ENCODE measurements at places on chromosomes 5 and 9. TPM values are rescaled to one million over a fixed set of nuclear protein-coding genes. Genes with fewer than 3 reads are reported as not detected.

Gene HAVCR2
- total RNA-seq: 0.07 TPM

Gene MTREX
- 101 TPM for total RNA-seq

Gene TNFSF15
- not detected for total RNA-seq

Gene SLC45A2
- not detected for total RNA-seq

Gene MYO10
- 34.9 TPM for total RNA-seq

Gene SELENOP
- 11.4 TPM for total RNA-seq

Gene SLC6A19
- total RNA-seq: not detected

GRCh38 chr5:115738830-115739229 is 77.6 kb downstream of the CDO1 start:
- H3K27me3 ChIP-seq: no peaks in the 10 kb centered on the region
- no peaks in the 10 kb centered on the region for H3K4me1 ChIP-seq
- DNase-seq: no peak
- H3K27ac ChIP-seq: no peak overlapping the region
- no peaks in the 10 kb centered on the region for H3K36me3 ChIP-seq

GRCh38 chr5:155050384-155051019 is 36.9 kb downstream of the KIF4B start:
- no peak overlapping the region for H3K4me3 ChIP-seq
- H3K27me3 ChIP-seq: peaks cover 10% of the 10 kb centered on the region
- DNase-seq: no peak
- H3K27ac ChIP-seq: no peak overlapping the region
- H3K4me1 ChIP-seq: no peaks in the 10 kb centered on the region

DNA sequence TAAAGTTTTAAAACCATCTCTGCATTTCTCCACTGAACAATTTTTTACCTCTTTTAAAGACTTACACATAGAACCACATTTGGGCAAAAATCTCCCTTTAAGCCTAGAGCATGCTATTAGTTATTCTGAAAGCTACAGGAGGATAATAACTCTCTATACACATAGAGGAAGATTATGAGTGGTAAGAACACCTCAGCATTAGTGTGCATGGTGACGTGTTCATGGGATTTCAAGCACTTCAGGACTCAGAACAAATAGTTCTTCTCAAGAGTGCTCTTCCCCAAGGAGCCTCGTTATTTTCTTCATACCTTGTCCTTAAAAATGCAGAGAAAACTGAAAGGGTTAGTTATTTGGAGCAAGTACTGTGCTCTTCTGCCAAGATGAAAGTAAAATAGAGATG is 256.9 kb upstream of the TUSC1 start:
- no peaks in the 10 kb centered on the region for H3K4me1 ChIP-seq
- no peak overlapping the region for H3K27ac ChIP-seq
- H3K27me3 ChIP-seq: no peaks in the 10 kb centered on the region
- no peak overlapping the region for H3K4me3 ChIP-seq
- no peak for DNase-seq

- H3K4me3 ChIP-seq: no peak overlapping the region
- H3K36me3 ChIP-seq: no peaks in the 10 kb centered on the region
- no peaks in the 10 kb centered on the region for H3K4me1 ChIP-seq
- DNase-seq: no peak
These were observed 68.5 kb downstream of the ANKRD31 start for GRCh38 chr5:75168026-75168735.

DNA sequence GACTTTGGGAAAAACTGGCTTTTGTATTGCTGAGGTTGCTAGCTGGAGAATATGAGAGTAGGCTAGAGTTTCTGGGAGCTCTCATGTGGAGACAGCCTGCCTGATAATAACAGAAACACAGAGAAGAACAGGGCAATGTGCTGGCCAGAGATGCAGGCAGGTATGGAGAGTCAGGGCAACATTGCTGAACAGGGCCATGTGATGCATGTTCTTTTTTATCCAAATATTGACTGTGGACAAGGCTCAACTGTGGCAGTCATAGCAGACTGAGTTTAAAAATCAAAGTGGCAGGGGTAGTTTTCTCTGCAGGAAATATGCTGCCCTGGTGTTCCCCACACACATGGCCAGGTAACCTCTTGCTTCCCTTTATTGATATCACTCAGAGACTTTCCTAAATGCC is 381.1 kb downstream of the RASEF start:
- H3K36me3 ChIP-seq: no peaks in the 10 kb centered on the region
- DNase-seq: no peak
- no peaks in the 10 kb centered on the region for H3K4me1 ChIP-seq
- H3K27me3 ChIP-seq: no peaks in the 10 kb centered on the region

DNA sequence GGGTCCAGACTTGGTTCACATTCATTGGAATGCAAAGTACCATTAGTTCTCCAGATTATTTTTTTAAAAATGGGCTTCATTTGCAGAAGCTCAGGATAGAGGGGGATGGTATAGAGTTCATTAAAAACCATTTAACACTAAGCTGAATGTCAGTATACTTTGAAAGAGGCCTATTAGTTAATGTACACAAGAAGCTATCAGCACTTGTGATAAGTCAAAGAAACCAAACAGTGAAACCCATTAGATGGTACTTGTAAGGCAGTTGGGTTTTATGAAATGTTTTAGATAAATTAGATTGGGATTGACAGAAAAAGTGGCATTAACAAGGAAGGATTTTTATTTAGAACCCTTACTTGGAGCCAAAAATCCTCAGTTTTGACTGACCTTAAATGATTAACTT is 229.2 kb upstream of the MPDZ start:
- H3K27me3 ChIP-seq: no peaks in the 10 kb centered on the region
- no peak overlapping the region for H3K27ac ChIP-seq
- DNase-seq: no peak
- H3K36me3 ChIP-seq: no peaks in the 10 kb centered on the region
- no peaks in the 10 kb centered on the region for H3K4me1 ChIP-seq

- no peaks in the 10 kb centered on the region for H3K36me3 ChIP-seq
- H3K27me3 ChIP-seq: no peaks in the 10 kb centered on the region
- DNase-seq: no peak
- no peak overlapping the region for H3K4me3 ChIP-seq
These were observed 16.8 kb upstream of the ATP6V1G1 start for GRCh38 chr9:114570742-114571141.

DNA sequence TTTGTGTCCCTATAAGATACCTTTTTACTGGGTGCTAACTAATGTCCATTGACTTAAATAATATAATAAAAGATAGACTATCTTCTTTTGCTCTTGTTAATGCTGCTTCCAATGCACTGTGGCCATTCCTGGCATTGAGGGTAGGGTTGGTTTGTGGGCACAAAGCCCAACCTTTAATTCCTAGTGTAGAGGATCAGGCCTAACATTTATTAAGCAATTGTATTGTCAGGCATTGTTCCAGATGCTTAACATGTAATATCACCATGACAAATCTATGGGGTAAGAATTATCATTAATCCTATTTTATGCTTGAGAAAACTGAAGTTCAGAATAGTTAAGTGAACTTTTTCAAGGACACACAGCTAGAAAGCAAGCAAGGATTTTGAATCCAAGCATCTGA is 60.4 kb upstream of the GPBP1 start:
- no peaks in the 10 kb centered on the region for H3K36me3 ChIP-seq
- no peaks in the 10 kb centered on the region for H3K27me3 ChIP-seq
- H3K4me1 ChIP-seq: 0 out of 2 replicates have a peak, but pooled peaks cover 4% of the 10 kb centered on the region

DNA sequence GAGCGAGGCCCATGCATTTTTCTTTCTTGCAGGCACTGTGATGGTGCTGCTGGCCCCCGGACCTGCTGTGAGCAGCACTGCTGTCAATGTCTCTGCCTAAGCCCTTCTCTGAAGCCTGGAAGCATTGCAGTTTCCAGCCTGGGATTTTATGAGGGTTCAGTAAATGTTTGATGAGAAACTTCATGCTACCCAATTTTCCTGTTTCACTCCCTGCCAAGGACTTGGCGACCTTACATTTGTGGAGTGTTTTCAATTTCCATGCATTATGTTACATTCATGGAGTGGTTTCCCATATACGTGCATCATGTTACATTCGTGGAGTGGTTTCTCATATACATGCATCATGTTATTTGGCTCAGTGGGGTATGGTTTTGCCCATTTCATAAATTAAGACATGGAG is 90.7 kb upstream of the PTCH1 start:
- H3K36me3 ChIP-seq: no peaks in the 10 kb centered on the region
- no peak for DNase-seq
- H3K27me3 ChIP-seq: peaks cover 3% of the 10 kb centered on the region
- H3K4me1 ChIP-seq: no peaks in the 10 kb centered on the region
- H3K27ac ChIP-seq: no peak overlapping the region
- H3K4me3 ChIP-seq: no peak overlapping the region

DNA sequence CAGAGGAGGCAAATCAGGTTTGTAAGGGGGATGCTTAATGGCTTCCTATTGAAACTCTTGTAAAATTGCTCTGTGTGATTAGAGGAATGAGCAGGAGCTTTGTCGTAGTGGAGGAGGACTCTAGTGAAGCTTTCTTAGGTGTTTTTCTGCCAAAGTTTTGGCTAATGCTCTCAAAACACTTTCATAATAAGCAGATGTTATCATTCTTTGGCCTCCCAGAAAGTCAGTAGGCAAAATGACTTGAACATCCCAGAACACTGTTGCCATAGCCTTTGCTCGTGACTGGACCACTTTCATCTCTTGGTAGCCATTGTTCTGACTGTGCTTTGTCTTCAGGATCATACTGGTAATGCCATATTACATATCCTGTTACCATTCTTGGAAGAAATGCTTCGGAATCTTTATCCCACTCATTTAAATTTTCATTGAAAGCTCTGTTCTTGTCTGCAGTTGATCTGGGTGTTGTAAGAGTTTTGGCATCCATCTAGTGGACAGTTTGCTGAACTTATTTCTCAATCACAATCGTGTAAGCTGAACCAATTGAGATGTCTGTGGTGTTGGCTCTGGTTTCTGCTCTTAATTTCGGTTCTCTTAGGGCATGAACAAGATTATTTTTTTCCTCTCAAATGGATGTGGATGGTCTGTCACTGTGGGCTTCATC is 187.6 kb downstream of the COMMD10 start:
- no peak overlapping the region for H3K4me3 ChIP-seq
- no peaks in the 10 kb centered on the region for H3K4me1 ChIP-seq
- no peaks in the 10 kb centered on the region for H3K27me3 ChIP-seq
- no peaks in the 10 kb centered on the region for H3K36me3 ChIP-seq
- DNase-seq: no peak

DNA sequence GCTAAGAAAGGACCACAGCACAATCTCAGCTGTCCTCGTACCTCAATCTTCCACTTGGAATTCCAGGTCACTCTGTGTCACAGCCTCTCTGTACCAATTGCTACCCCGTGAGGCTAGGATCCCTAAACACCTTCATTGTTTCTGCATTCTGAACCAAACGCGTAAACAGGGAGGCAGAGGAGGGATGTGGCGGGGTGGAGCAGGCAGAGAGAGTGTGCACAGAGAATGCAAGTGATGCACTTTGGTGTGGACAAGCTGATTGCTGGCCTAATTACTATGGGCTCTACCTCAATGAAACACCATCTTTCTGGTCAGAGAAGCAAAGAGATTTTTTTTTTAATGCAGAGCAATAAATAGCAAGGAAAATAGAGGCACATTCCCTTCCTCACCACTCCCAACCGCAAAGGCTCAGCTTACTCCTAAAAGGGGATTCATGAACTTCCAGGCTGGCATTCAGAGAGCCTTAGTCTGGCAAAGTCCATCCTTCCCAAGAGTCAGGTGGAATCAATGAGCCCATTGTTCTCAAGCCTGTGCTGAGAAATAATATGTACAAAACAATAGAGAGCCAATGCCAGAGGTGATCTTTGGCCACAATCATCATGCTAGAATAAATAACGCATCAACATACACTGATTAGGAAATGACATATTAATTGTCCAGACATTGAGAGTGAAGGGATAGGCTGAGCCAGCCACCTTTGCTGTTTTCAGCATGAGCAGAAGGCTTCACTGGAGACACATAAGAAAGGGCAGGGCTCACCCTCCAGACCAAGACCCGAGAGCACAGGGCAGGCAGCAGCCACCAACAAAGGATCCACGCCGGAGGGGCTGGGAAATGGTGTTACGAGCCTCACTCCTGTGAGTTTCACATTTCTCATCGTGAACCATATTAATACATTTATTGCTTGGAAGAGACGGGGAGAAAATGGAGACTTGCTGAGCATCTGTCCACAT is 278.8 kb downstream of the ENC1 start:
- H3K27ac ChIP-seq: no peak overlapping the region
- no peaks in the 10 kb centered on the region for H3K27me3 ChIP-seq
- H3K4me1 ChIP-seq: no peaks in the 10 kb centered on the region
